ENCODE measurements at places on chromosomes 3 and 15.

- DNase-seq, result peak; percentile 0
Observed at GRCh38 chr3:54870423-54870822, 57.4 kb downstream of the LRTM1 start.

DNA sequence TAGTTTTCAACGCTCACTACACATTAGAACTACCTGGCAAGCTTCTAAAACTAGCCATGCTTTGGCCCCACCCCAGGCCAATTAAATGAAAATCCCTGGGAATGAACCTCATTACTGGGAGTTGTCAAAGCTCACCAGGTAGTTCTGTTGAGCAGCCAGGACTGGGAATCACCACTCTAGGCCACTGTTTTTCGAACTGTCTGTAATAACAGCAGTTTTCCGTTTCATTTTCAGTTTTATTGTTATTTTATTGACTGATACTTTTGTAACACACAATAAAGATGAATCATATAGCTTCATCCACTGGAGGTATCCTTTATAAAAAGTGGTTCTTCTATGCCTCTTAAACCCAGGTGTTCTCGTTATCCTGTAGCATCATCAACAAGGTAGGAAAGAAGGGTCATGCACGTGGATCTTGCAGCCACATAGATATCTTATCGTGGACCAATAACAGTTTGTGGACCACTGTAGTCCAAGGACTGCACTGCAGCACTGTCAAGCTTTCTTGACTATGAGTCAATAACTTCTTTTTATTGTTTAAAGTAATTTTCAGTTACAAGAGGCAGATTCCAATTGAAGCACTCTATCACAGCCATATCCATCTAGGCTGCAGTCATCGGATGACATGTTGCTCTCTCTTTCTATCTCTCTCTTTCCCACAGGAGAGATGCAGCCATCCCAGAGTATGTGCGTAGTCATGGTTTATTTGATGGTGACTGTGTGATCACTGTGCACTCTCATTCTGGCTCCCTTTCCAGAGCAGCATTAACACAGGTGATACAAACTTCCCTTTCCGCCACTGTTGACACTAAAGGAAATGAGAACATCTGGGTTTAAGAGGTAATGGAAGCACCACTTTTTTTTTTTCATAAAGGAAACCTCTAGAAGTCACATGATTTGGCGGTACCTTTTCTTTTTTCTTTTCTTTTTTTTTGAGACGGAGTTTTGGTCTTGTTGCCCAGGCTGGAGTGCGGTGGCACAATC is 39.0 kb upstream of the BLM start:
- no peak for DNase-seq

GRCh38 chr3:35500641-35501350 is 138.5 kb upstream of the ARPP21 start:
- peak; percentile 27 for DNase-seq

DNA sequence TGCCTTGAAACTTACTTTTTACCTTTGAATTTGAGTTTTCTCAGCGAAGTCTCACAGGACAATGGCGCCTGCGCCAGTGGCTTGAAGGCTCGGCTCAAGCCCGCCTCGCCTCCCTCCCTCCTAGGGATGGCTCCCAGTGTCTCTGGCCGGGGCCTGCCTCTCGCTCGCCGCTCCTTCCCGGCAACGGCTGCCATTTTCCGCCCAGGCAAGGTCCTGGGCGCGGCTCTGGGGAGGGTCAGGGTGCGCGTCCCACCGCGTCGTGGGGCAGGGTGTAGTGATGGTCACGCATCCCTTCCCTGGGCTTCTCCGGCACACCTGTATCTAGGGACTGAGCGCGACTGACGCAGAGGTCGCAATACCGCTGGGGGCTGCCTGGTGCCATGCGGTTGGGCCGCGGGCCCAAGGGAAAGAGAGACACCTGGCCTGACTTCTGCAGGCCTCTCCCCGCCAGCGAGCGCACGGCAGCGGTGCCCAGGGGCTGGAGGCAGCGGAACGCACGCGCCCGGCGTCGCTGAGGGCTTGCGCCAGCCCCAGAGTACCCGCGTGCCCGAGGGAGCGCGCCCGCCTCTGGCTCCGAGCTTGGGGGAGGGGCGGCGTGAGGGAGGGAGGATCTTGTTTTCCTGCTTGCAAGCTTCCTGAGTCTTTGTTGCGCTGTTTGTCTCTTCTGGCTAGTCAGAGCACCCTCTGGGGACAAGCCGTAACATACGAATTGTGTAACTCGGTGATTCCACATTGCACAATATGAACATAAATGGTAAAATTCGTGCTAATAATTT is 20.7 kb upstream of the FEM1B start:
- DNase-seq, result no peak

DNA sequence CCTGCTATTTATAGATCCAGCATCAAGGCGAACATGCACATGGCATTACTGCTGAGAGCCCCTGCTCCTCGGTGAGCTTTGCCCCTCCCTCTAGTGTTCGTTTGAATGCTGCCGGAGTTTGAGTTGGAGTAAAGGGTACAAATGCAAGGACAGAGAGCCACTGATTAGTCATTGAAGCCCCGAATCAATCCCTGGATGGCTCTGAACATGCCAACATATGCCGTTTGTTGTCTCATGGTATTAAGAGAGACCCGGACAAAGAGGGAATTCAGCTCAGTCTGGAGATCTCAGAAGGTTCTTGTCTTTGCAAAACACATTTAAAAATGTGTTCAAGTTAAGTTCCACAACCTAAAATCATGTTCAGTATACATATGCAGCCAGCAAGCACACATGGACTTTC is 789.2 kb upstream of the NR2F2 start:
- no peak for DNase-seq

DNA sequence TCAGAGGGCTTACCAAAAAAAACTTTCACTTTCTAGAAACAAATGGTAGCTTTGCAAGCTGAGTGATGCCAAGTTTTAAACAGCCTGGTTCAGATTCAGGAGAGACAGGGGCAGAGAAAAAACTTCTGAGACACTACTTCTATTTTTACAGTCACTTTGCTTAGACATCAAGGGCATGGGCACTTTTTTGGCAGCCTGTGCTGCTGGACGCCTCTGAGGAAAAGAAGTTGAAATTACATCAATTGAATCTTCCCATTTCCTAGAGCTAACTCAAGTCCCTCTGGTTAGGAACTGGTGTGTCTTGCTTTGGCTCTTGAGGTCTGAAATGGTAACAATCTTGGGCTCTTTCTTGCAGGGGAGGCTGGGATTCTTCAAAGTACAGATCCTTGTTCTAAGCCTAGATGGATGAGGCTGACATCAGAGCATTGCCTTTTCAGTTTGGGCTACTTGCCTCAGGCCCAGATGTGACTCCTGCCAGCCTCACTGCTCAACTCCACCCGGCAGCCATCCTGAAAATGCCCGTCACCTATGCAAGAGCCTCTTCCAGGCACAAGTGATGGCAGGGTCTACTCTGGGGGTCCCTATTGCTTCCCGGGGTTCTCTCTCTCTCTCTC is 357.5 kb downstream of the FOXP1 start:
- DNase-seq, result no peak

GRCh38 chr15:77376770-77377169 is 43.1 kb downstream of the PEAK1 start:
- DNase-seq, result no peak

GRCh38 chr15:31540633-31541032 is 214.0 kb downstream of the KLF13 start:
- no peak for DNase-seq

- DNase-seq, result no peak
Observed at GRCh38 chr3:142366434-142366833, 81.4 kb downstream of the XRN1 start.

- no peak for DNase-seq
Observed at GRCh38 chr3:27025718-27026117, 343.5 kb downstream of the NEK10 start.

DNA sequence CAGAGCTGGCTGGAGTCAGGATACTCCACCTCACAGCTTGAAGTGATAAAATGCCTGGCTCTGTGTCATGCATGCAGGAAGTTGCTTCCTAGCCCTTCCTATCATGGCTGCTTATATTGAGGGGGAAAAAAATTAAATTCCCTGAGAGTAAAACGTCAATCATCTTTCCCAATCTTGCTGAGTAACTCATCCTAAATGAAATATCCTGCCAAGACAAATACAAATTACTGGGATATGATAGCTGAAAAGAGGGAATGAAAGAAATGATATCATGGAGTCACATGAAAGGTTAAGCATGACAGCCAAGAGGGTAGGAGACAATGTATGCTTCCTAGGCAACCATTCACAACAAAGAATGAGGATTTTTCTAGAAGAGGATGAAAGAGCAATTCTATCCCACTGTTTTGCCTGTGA is 110.6 kb downstream of the ABI3BP start:
- no peak for DNase-seq

All from NCI-H446 (cell line).